ENCODE measurements at places on chromosomes 16 and 17.

- DNase-seq: no peak
Measured at GRCh38 chr17:14552306-14552705, 251.4 kb downstream of the HS3ST3B1 start.

- DNase-seq: no peak
Measured at GRCh38 chr16:71966932-71967331, 33.3 kb downstream of the PKD1L3 start.

DNA sequence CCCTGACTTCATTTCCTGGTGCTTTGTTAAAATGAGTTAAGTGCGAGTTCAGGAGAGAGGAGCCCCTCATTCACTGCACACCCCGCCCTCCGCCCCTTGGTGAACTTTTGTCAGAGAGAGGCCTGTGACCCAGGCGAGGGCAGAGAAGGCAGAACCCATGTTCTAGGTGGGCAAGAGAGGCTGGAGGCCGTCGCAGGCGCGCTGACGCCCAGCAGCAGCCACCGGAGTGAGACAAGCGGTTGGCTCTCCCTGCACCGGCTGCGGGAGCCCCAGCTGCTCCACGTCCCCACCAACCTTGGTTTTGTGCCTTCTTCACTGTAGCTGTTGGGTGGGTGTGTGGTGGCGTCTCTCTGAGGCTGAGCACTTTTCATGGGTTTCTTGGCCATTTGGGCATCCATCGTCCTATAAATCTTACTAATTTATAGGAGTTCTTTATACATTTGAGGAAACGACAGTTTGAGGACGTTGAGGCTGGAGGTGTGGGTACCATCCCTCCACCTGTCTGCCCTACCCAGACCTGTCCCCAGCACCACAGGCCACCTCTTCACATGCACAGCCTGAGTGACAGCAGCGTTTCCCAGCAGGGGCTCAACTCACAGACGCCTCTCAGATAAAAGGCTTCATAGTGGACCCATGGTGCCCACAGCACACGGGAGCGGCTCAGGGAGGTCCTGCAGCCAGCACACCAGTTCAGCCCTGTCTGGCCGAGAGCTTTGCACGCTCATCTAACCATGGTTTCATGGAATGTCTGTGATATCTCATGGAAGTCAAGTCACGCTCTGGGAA, 45.2 kb upstream of the CBFA2T3 start:
- DNase-seq: no peak

DNA sequence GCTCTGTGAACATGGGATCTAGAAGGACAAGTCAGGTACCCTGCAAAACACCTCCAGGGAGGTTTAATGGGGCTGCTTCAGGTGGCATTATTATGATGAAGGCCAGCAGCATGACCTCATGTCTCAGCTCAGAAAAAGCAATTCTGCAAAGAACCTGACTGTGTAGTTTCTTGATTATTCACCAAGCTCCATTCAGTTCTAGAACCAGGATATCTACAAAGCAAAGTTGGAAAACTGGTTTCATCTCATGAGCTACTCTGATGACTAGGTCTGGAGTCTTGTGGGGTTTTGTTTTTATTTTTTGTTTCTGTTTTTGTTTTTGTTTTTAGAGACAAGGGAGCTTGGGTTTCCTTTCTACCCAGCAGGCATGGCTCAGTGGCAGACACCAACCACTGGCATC, 19.0 kb upstream of the LRRC37A3 start:
- DNase-seq: no peak

- no peak for DNase-seq
Measured at GRCh38 chr16:49855822-49856671, at the start of gene ZNF423. Gene ZNF423 (minus strand): TSS chr16:49856112. CDS start chr16:49855774, 338 bp downstream.

DNA sequence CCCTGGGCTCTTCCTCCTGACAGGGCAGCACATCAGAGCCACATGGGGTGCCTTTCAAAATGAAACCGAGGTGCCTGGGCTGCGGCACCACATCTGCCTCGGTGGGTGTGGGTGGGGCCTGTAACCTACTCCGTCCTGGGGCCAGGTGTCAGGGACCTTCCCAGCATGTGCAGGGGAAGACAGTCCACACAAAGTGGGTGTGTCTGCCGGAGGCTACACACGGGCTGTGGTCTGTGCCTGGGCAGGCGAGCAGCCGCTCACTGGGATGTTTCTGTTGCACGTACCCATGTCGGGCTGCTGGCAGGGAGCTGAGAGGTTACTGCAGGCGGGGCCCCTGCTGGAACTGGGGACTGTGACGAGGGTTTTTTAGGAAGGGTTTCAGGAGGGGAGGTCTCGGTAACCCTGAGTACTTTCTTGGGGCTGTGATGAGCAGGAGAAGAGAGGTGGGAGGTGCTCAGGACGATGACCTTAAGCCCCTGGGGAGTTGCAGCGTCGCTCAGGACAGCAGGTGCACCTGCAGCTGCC, 351.2 kb downstream of the SEC14L1 start:
- no peak for DNase-seq

GRCh38 chr17:76529224-76530094, 8.1 kb downstream of the CYGB start:
- DNase-seq: no peak

- DNase-seq: no peak
Measured at GRCh38 chr17:14333506-14333905, 32.6 kb downstream of the HS3ST3B1 start.

DNA sequence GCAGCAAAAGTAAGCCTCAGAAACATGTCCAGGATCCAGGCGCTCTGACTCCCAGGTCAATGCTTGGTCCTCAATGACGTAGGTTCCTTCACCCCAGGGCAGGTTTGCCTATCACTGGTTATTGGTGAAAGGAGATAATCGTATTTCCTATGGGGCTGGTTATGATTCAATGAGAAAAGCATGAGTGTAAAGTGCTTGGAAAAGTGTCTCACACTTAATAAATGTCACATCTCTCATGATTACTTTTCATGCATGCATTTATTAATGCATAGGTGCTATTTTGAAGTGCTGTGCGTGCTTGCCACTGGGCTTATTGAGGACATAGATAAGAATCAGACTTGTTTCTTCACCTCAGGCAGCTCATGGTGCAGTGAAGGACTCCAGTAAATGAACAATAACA, 10.4 kb upstream of the CDH13 start:
- no peak for DNase-seq

Measured in CD4-positive, alpha-beta T cell treated with Interleukin-2 at 100 ng/mL for 4 hours (primary cell).